ENCODE measurements at places on chromosomes 5 and 9.
A peak's percentile ranks its signal among the peaks of the same experiment; 100 is the strongest.

DNA sequence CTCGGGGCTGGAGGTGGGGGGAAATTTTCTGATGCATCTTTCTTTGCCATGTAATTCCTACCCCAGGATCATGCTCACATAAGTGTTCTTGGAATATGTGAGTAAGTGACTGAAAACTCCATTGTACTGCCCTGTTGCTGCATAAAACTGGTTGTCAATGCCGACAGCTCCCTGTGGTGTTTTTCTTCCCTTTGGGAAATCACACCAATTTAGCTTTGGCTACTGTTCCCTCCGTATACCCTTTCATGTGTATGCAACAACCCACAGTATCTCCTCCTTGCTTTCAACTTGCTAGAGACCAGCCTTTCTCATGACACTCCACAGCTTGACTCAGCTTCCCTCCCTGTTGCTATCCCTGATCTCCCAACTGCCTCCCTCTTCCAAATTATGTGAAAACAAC is 240.6 kb downstream of the TRIM32 start:
- DNase-seq, result no peak

GRCh38 chr5:151459680-151460324 is 12.4 kb downstream of the SLC36A1 start:
- no peak for DNase-seq

- peak; percentile 8 for DNase-seq
These were observed 158.5 kb downstream of the TRPM6 start for GRCh38 chr9:74729136-74729695.

- peak; percentile 7 for DNase-seq
These were observed 97.4 kb downstream of the HOMER1 start for GRCh38 chr5:79416499-79416898.

- no peak for DNase-seq
These were observed 465.3 kb upstream of the ARRDC3 start for GRCh38 chr5:91848453-91848852.

GRCh38 chr9:99635032-99635431 is 186.7 kb upstream of the NR4A3 start:
- no peak for DNase-seq

- no peak for DNase-seq
These were observed 364.7 kb upstream of the CD180 start for GRCh38 chr5:67561151-67561932.

DNA sequence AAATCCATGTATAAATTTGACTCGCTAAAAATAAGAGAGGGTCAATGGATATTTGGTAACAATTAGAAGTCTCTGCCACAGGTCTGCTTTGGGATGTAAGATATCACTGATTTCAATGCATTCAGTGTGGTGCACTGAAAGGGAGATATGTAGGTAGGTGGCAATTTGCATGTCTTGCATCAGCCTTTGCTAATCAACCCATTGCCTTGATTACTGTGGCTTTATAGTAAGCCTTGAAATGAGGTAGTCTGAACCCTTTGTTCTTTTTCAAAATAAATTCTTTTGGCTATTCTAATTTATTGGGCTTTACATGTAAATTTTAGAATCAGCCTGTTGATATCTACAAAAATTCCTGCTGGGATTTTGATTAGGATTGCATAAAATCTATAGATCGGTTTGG is 15.8 kb upstream of the TBCA start:
- no peak for DNase-seq

DNA sequence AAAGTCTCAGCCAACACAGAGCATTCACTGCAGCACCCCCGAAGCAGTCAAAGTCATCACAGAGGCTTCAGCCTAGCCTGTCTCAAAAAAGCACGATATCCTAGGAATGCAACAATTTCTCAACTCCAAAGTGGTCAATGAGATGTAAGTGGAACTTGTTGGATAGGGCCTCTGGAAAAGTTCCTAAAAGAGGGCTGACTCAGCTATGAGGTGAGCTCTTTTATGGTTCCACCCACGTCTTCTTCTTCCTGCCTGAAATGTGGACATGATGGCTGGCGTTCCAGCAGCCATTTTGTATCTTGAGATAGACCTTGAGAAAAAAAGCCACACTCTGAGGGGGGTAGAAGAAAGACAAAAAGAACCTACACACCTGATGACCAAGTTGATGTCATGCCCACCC is 32.5 kb upstream of the TRIO start:
- no peak for DNase-seq

DNA sequence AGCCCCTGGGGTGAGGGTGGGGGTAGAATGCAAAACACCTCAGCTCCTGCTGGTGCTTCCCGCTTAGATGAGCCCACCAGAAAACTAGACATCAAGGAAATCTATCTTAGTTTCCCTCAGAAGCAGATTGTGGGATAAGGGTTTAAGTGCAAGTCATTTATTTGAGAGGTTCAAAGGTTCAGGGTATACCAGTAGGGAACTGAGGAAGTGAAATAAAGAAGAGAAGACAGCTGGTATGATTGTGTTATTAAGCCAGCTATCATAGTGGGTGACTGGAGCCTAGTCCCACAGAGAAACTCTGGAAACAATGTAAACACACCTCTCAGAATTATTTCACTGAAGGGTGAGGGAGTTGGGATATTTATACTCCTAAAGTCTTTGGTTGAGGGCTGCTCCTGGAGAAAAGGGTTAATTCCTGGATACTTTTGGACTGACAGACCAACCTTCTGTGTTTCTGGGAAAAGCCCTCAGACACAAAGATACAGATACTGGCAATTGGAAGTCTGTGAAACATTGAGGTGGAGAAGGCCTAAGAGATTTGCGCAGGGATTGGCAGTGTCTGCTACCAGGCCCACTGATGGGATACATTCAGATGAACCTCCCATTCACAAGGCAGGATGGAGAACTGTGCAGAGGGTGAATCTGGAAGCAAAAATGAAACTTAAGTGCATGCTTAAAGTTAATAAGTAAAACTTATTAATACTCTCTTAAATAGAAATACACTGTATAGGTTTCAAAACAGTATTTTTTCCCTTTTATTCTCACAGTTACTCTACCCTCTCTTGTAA is 6.4 kb upstream of the DCTN4 start:
- no peak for DNase-seq

GRCh38 chr5:159827861-159828260 is 88.4 kb upstream of the ADRA1B start:
- DNase-seq, result no peak

- DNase-seq, result no peak
These were observed 24.5 kb downstream of the SEMA6A start for GRCh38 chr5:116550082-116550481.

GRCh38 chr5:59190746-59191145 is 607.9 kb downstream of the RAB3C start:
- no peak for DNase-seq

- DNase-seq, result peak; percentile 76
These were observed 5.1 kb upstream of the CDX1 start for GRCh38 chr5:150161242-150162141.

GRCh38 chr5:124524552-124525232 is 221.7 kb downstream of the ZNF608 start:
- DNase-seq, result no peak

DNA sequence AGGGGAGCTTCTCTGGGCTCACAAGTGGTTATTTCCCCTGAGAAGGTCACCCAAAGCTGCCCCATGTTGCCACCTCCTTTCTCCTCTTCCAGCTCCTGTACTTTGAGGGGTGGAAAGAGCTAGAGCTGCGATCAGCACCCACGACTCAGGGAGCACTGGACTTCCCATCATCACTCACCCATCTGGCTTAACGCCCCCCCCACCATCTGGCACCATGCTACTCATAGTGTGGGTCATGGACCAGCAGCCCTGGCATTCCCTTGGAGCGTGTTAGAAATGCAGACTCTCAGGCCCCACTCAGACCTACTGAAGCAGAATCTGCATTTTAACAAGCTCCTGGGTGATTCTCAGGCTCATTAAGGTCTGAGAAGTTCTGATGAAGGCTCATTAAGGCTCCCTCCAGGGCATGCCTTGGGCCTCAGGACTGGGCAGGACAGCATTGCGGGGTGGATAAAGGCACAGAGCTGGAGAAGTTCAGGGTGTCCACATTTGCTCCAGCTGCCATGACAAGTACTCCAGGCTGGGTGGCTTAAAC is 67.3 kb downstream of the GALNT12 start:
- DNase-seq, result no peak

DNA sequence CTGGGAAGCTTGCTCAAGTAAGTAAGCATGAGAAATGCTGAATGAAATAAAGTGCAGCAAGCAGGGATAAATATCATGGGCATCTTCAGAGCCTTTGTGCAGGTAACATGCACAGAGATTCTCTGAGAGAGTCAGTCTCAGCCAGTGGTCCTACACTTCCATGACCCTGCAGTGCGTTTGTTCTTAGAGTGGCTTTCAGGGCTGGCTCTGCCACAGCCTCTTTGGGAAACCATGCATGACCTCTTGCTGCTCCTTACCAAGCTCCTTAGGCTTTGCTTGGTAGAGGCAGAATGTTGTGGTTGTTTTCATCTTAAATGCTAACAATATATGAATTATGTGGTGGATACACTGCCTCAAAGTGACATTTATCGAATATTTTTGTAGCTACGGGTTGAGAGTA is 5.4 kb downstream of the SYK start:
- DNase-seq, result no peak

- DNase-seq, result peak; percentile 28
These were observed 75.8 kb upstream of the SARDH start for GRCh38 chr9:133813749-133814585.

DNA sequence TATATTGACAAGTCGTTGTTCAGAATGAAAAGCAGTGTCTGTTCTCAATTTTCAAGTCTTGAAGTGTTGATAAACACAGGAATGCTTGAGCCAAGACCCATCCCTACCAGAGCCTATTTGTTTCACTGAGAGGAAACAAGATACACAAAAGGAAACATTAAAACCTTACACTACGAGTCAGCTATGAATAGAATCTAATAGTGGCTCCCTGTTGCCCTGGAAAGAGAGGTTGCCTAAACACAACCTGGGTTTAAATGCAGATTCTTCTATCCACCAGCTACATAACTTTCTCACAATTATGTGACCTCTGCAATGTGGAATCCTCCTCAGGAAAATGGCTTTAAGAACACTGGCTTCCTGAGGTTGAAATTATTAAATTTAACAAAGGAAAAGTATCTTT is 29.1 kb upstream of the BNC2 start:
- DNase-seq, result no peak

- no peak for DNase-seq
These were observed 60.8 kb downstream of the FOXD1 start for GRCh38 chr5:73387601-73388305.

DNA sequence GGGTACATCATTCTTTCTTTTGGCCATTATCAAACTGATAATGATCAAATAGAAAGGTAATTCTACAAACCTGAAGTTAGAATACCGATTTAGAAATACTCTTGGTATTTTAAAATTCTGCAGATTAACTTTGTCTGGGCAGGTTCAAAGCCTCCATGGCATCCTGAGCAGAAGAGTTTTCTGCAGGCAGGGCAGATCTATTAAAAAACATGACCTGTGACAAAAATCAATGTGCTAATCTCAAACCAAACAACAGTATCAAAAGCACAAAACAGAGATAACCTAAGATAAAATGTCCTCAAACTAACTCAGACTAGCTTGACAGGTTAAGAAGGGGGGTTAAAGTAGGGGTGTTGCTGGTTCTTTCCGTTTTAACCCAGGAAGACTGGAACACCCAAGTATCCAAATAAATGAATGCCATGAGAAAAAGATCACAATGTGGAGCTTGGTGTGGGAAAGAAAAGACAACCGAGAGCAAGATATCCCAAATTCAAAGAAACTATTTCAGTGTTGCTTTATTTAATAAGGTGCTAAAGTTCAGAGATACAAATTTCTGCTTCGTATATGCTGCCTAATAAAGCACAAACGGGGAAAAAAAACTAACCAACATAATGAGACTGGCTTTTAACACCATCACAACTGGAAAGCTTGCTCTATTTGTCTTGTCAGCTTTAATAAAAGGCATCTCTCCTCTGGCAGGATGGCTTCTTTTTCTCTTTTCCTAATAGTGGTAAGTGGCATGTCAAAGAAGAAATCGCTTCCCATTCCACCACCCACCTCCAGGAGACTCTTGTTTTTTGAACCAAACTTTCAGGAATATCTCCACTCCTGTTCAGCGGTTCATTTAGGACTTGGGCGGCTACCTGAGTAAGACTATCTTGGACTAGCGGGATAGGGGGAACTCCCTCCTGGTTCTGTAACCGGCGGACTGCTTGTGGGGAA is 2.3 kb downstream of the EFNA5 start:
- no peak for DNase-seq

GRCh38 chr5:115295777-115296123 is 704 bp downstream of the CCDC112 start:
- DNase-seq, result no peak

DNA sequence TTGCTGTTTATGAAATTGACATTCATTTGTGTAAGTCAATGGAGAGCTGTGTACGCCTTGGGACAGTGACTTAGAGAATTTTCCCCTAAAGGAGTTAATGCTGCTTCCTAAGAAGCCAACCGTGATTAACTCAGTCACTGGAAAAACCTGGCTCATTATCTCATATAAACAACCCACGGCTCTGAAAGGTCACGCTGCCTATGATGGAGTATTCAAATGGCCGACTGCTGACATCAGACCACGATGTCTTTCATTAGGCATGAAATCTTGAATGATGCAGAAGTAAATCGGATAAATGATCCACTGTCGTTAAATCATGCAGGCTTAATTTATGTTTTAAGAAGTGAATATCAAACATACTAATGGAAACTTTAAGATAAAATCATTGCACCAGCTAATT is 603.7 kb downstream of the RAB3C start:
- no peak for DNase-seq

- no peak for DNase-seq
These were observed 24.9 kb downstream of the TENT2 start for GRCh38 chr5:79636981-79637733.

DNA sequence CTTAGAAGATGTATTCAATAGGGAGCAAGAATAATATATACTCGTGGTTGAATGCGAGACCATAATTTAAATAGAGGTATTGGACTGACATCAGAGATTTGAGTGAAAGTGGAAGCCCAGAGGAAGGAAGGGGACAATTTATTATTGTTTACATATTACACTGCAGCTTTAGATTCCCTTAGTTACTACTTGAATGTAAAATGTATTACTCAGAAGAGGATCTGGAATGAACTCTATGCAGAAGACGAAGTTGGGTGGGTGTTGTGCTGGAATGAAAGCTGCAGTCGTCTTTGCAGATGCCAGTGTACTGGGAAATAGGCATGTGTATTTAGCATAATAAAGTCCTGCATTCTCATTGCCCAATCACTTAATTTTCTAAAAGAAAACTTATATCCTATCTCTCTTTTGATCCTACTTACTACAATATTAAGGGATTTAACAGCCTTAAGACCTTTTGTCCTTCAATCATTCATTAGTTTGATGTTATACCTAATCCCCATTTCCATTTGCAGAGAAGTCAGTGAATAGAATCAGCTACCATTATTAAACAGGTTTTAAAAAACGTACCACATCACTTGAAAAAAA is 570.7 kb upstream of the WWC1 start:
- DNase-seq, result peak; percentile 18

DNA sequence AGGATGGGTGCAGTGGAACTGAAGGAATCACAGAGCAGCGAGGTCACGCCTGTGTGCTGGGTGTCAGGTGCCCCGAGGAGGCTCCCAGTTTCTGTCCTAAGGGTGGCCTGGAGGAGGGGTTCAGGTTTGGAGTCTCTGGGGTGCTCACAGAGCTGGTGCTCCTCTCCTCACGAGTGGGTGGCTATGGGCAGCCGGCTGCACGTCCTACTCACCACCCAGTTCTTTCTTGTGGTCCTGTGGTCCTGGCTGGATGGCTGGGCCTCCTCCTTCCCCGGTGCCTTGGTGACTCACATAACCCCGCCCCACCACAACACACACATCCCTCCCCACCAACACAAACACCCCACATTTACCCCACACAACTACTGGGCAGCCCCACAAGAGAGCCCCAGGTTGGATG is 9.9 kb upstream of the PTGS1 start:
- no peak for DNase-seq

- DNase-seq, result peak; percentile 40
These were observed 628.2 kb upstream of the KLF4 start for GRCh38 chr9:108117795-108118194.

Data from Ammon's horn (tissue), 1 donor.